ENCODE measurements at places on chromosomes 4 and X.

GRCh38 chr4:14315129-14315528, 687.2 kb upstream of the CPEB2 start:
- H3K27me3 ChIP-seq: no peaks in the 10 kb centered on the region
- H3K4me1 ChIP-seq: no peaks in the 10 kb centered on the region
- H3K36me3 ChIP-seq: no peaks in the 10 kb centered on the region

DNA sequence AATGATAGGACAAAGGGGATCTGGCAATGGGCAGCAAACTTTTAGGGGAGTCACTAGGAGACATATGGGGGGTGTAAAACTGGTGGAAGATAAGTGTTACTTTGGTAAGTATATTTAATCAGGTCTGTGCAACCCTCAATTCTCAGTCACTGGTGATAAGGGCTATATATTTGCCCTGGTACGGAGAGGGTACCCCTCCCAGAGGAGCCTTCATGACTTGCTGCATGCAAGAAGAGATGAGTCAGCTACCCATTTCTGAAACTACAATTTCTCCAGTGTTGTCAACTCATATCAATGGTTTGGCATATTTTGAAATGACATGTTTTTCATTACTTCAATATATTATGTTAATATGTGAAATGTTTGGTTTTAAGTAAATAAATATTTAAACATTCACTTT, 14.3 kb downstream of the SMARCAD1 start:
- no peaks in the 10 kb centered on the region for H3K4me1 ChIP-seq
- H3K27me3 ChIP-seq: no peaks in the 10 kb centered on the region
- H3K36me3 ChIP-seq: 0 out of 2 replicates have a peak, but pooled peaks cover 3% of the 10 kb centered on the region
- H3K27ac ChIP-seq: no peak overlapping the region

DNA sequence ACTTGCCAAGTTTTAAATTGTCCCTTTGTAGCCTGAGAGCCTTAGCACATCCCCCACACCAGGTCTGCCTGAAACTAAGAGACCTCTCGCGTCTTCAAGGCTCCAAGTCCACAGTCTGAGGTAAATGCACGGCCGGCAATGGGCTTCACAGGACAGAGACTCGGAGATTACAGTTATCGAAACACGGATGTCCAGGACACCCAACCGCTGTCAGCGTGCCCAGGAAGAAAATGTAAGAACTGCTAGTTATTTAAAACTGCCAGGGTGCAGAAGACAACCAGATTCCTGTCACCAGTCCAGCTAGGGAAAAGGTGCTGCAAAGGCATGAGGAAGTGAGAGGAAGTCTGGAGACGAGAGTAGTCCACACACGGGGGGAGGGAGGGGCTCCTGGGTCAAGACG, 28.9 kb downstream of the ZNF827 start:
- no peaks in the 10 kb centered on the region for H3K27me3 ChIP-seq
- peaks cover 7% of the 10 kb centered on the region for H3K4me1 ChIP-seq
- no peaks in the 10 kb centered on the region for H3K36me3 ChIP-seq

- H3K4me3 ChIP-seq: no peak overlapping the region
- no peaks in the 10 kb centered on the region for H3K36me3 ChIP-seq
- peak overlapping the region; percentile 25 for H3K27ac ChIP-seq
- H3K27me3 ChIP-seq: no peaks in the 10 kb centered on the region
- DNase-seq: peak; percentile 78
Measured at GRCh38 chr4:76589872-76590797, 155.1 kb downstream of the SHROOM3 start.

DNA sequence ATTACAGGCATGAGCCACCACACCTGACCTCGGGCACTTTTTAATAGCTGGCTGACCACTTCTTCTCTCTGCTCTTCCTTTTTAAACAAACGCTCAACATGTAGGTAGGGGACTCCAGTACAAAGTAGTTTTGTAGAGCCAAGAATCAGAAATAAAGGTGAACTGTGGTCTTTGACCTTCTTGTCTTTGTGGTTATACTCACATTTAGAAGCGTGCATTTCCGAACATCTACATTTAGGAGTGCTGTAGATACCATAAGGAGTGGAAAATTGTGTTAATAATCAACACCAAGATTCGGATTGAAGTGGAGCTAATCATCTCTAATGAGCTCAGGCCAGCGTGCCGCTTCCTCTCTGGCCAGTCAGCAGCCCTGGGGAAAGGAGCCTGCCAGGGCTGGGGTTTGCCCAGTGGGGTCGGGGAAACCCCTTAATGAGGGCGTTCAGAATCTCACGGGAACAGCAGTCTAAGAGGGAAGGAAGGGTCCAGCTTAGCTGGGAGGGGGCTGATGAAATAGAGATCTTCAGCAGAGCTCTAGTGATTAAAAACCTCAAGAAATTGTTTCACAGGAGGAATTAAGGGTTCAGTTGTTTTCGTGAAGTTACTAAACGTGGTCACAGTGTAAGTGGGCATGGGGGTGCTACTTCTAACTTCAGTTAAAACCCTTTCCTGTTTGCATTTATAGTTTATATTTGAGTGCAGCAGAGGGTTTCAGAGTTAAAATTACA, 81.2 kb downstream of the GAB1 start:
- H3K36me3 ChIP-seq: no peaks in the 10 kb centered on the region
- H3K27me3 ChIP-seq: no peaks in the 10 kb centered on the region
- no peak overlapping the region for H3K4me3 ChIP-seq
- no peak overlapping the region for H3K27ac ChIP-seq
- no peaks in the 10 kb centered on the region for H3K4me1 ChIP-seq

DNA sequence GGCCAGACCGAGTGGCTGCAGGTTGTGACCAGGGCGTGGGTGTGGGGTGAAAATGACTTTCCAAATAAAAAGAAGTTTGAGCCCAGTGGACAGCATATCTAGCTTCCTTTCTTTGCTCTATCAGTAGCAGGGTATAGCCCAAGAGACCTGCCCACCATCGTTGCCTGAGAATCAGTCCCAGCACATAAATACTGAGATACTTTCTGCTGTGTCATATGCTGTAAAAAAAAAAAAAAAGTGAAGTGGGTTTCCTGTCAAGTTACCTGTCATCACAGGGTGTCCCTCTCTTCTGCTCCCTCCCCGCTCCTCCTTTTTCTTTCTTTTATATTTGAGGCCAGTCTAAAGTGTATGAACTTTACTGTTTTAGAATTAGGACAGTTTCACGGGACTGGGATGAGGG, 330.3 kb upstream of the BOD1L1 start:
- H3K4me3 ChIP-seq: no peak overlapping the region
- H3K4me1 ChIP-seq: no peaks in the 10 kb centered on the region
- DNase-seq: no peak
- H3K36me3 ChIP-seq: no peaks in the 10 kb centered on the region
- H3K27me3 ChIP-seq: no peaks in the 10 kb centered on the region

GRCh38 chr4:182955411-182955810, 38.2 kb upstream of the DCTD start:
- H3K27ac ChIP-seq: no peak overlapping the region
- no peak overlapping the region for H3K4me3 ChIP-seq
- no peak for DNase-seq
- no peaks in the 10 kb centered on the region for H3K36me3 ChIP-seq
- no peaks in the 10 kb centered on the region for H3K27me3 ChIP-seq

GRCh38 chr4:125838202-125838601, 523.4 kb downstream of the FAT4 start:
- H3K27me3 ChIP-seq: no peaks in the 10 kb centered on the region
- H3K4me3 ChIP-seq: no peak overlapping the region
- no peak overlapping the region for H3K27ac ChIP-seq
- no peaks in the 10 kb centered on the region for H3K36me3 ChIP-seq
- no peak for DNase-seq

DNA sequence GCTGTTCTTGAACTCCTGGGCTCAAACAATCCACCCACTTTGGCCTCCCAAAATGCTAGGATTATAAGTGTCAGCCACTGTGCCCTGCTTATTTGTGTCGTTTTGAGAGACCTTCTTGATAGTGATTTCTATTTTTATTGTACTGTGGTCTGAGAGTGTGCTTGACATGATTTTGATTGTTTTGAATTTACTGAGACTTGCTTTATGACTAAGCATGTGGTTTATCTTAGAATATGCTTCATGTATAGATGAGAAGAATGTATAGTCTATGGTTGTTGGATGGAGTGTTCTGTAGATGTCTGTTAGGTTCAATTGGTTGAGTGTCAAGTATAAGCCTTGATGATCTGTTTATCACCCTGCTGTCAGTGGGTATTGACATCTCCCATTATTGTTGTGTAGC, 789.3 kb downstream of the IL1RAPL1 start:
- H3K4me3 ChIP-seq: no peak overlapping the region
- H3K27ac ChIP-seq: no peak overlapping the region
- no peaks in the 10 kb centered on the region for H3K36me3 ChIP-seq

GRCh38 chr4:167452922-167453430, 218.7 kb upstream of the SPOCK3 start:
- no peak overlapping the region for H3K27ac ChIP-seq
- H3K4me3 ChIP-seq: no peak overlapping the region
- no peaks in the 10 kb centered on the region for H3K36me3 ChIP-seq
- DNase-seq: no peak
- H3K27me3 ChIP-seq: no peaks in the 10 kb centered on the region
- H3K4me1 ChIP-seq: no peaks in the 10 kb centered on the region

DNA sequence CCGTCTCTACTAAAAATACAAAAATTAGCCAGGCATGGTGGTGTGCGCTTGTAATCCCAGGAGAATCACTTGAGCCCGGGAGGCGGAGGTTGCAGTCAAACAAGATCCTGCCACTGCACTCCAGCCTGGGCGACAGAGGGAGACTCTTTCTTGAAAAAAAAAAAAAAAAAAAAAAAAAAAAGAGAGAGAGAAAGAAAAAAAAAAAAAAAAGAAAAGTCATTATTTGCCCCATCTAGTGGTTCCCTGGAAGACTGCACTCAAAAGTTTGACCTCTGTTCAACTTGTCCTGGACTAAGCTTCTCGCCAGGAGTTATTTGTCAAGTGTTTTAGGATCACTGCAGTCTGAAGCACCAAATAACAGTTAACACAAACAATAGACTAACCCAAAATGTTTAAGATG, 45.3 kb upstream of the KCTD8 start:
- no peak overlapping the region for H3K27ac ChIP-seq
- H3K36me3 ChIP-seq: no peaks in the 10 kb centered on the region
- H3K4me1 ChIP-seq: no peaks in the 10 kb centered on the region
- H3K27me3 ChIP-seq: no peaks in the 10 kb centered on the region
- H3K4me3 ChIP-seq: no peak overlapping the region

- peaks cover 2% of the 10 kb centered on the region for H3K4me1 ChIP-seq
- no peak overlapping the region for H3K27ac ChIP-seq
- no peaks in the 10 kb centered on the region for H3K36me3 ChIP-seq
- no peak overlapping the region for H3K4me3 ChIP-seq
Measured at GRCh38 chrX:13897566-13897965, 80.7 kb upstream of the GPM6B start.

DNA sequence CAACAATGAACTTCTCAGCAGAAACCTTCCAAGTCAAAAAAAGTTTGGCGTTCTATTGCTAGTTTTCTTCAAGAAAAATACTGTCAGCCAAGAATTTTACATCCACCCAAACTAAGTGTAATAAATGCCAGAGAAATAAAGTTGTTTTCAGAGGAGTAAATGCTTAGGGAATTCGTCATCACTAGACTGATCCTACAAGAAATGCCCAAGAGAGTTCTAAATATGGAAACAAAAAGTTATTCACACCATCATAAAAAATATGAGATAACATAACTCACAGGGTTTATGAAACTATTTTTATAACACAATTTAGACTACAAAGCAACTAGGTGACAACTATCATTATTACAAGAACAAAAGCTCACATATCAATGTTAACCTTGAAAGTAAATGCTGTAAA, 259.5 kb upstream of the GABRA2 start:
- no peak overlapping the region for H3K4me3 ChIP-seq
- H3K4me1 ChIP-seq: no peaks in the 10 kb centered on the region
- H3K36me3 ChIP-seq: no peaks in the 10 kb centered on the region
- no peak for DNase-seq
- no peak overlapping the region for H3K27ac ChIP-seq

- H3K4me1 ChIP-seq: no peaks in the 10 kb centered on the region
- H3K36me3 ChIP-seq: no peaks in the 10 kb centered on the region
- H3K4me3 ChIP-seq: no peak overlapping the region
Measured at GRCh38 chr4:72422416-72422815, 146.6 kb downstream of the ADAMTS3 start.

- no peak for DNase-seq
- H3K27me3 ChIP-seq: no peaks in the 10 kb centered on the region
- H3K27ac ChIP-seq: no peak overlapping the region
- H3K4me3 ChIP-seq: no peak overlapping the region
- H3K36me3 ChIP-seq: no peaks in the 10 kb centered on the region
Measured at GRCh38 chrX:37603938-37604409, 32.5 kb downstream of the LANCL3 start.

DNA sequence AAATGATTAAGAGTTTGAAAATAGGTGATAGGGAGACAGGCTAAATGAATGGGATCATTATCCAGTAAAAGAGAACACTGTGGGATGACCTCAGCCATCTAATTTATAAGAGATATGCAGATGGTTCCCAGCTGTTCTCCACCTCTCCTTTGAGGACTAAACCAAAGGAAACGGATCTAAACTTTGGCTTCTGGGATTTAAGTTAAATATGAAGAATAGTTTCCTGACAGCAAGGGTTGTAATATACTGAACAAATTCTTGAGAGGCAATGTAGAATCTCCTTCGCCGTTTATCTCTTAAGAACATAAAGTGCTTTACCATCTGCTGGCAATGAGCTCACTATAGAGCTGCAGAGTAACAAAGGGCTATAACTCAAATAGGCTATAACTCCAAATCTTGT, 35.4 kb upstream of the HPGDS start:
- no peaks in the 10 kb centered on the region for H3K27me3 ChIP-seq
- H3K4me1 ChIP-seq: no peaks in the 10 kb centered on the region
- no peaks in the 10 kb centered on the region for H3K36me3 ChIP-seq
- H3K4me3 ChIP-seq: no peak overlapping the region

GRCh38 chr4:125344198-125344597, 29.4 kb downstream of the FAT4 start:
- no peak for DNase-seq
- H3K27ac ChIP-seq: no peak overlapping the region
- no peaks in the 10 kb centered on the region for H3K36me3 ChIP-seq

GRCh38 chrX:1596676-1597344, 5.4 kb downstream of the AKAP17A start:
- no peak overlapping the region for H3K27ac ChIP-seq
- DNase-seq: no peak
- no peak overlapping the region for H3K4me3 ChIP-seq
- H3K36me3 ChIP-seq: peaks cover 72% of the 10 kb centered on the region

DNA sequence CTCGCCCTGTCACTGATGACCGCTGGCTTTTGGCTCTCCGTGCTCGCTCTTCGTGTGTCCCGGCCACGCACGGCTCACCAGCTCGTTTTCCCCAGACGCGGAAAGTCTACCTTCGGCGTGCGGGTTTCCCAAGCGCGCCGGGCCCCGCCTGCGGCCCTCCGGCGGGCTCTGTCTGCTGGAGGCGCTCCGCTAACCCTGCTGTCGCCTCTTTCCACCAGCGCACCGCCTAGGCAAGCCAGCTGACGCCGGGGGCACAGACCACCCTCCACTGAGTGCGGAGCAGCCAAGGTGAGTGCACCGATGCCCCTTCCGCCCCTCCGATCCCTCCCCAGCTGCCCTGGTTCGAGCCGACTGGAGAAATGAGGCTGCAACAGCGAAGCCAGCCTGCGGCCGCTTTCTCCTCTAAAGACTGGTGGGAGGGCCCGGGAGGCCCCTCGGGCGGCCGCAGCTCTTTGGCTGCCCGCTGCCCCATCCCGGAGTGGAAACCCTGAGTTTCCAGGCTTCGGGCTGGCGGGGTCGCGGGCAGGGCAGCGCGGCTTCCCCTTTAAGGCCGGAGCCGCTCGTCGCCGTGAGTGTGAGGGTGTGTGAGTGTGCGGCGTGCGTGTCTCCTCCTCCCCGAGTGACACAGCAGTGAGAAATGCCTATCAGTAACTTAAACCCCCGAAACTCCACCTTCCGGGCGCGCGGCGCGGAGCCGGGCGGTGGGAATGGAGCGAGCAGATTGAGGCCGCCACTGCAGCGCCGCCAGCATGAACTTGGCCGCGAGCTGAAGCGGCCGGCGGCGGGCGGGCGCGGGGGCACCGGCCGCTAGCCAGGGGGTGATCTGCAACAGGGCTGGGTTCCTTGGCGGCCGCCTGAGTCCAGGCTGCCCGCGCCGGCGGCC, at the start of gene MAMLD1:
TSS of gene MAMLD1 (plus strand) at position 719 of the 883 bp plus-strand sequence. CDS start 82,200 bp downstream, outside the sequence.
- peaks cover 43% of the 10 kb centered on the region for H3K27me3 ChIP-seq
- peak within 1 kb of the TSS; percentile 23 for H3K4me3 ChIP-seq
- no peak for DNase-seq

Measured in iPS DF 6.9 (cell line).